ENCODE measurements at places on chromosomes 4 and X. TPM values are rescaled to one million over a fixed set of nuclear protein-coding genes. Genes with fewer than 3 reads are reported as not detected.

- no peak for DNase-seq
Measured at GRCh38 chr4:159229164-159229563, 126.3 kb downstream of the RAPGEF2 start.

DNA sequence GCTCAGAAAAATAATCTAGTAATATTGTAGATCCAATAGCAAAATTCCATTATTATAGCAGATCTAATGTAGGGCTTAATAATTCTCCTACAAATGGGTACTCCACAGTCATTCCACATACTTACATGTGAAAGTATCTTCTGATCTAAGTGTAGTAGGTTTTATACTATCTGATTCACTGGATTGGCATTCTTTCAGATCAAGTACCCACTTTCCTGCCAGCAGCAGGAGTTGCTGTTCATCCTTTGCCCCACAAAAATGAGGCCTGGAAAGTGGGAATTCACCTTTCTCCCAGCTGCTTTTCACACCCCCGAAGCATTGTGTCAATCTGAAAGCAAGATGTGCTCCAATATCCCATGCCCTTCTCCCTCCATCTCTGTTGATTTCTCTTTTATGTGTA lies 77.1 kb upstream of the RXFP1 start:
- no peak for DNase-seq

The NLGN3 gene
- 20.6 TPM for total RNA-seq

The PABPC1L2B gene
- total RNA-seq, result not detected

DNA sequence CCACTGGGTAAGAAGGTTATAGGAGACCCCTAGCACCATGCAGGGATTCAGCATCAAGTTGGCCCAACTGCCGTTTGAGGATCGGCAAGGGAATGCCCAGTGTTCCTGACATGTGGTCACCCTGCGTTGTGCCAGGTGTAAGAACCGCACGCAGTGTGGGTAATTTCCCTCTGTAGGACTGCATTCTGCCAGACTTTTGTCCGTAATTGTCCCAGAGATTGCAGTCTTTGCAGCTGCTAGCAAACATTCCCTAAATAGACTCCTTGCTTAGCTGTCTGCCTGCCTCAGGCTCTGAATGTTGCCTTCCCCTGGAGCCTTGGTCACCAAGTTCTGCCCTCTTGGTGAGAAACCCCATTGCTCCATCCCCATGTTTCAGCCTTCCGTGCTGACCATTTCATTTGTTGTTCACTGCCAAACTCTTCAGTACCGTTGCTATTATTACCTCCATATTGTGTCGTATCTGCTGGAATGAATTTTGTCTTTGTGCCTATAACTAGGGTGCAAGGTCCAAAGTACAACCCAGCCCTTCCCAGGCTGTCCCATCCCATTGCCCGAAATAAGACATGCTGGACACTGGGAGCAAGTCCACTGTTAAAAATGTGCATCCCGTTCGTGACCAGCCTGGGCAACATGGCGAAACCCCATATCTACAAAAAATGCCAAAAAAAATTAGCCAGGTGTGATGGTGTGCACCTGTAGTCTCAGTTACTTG lies 53.8 kb upstream of the USP9X start:
- DNase-seq, result no peak

DNA sequence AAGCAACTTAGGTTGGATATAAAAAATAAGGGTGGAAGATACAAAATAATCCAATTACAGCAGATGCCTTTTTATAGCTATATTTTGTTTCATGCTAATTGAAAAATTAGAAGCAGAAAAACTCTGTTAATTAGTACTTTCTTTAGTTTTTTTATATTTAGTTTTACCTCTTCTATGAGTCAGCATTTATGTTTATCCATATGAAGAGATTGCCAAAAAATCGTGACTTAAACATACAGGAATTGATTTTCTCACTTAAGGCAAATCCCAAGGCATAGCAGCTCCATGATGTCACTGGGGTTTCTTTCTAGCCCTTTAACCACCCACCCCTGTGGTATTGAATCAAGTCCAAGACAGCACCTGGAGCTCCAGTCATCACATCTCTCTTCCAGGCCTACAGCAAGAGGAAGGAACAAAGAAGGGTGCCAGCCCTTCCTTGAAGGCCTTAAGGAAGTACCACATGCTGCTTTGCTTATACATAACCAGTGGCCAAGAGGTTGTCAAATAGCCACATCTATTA lies 365.8 kb upstream of the TENM3 start:
- DNase-seq, result no peak

DNA sequence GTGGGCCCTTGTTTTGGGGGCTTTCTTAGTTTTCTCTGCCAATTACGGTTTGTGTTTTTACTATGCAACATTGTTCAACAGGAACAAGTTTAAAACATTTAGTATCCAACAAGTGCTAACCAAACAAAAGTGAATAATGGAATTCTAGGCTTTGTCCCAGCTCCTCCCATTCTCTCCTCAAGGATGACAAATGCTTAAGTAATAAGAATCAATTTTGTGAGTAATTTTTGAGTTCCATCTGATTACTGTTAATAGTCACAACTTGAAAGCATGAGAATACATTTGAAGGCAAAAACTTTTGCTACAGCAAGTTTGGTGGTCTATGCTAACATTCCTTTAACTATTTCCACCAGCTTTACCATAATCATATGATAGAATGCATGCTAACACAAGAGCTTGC lies 78.1 kb upstream of the HPGD start:
- DNase-seq, result no peak
